ENCODE measurements at places on chromosomes 5 and 9.

- DNase-seq, result no peak
Observed at GRCh38 chr5:157993986-157994691, 135.2 kb upstream of the CLINT1 start.

- no peak for DNase-seq
Observed at GRCh38 chr5:140327589-140327988, 18.8 kb downstream of the HBEGF start.

DNA sequence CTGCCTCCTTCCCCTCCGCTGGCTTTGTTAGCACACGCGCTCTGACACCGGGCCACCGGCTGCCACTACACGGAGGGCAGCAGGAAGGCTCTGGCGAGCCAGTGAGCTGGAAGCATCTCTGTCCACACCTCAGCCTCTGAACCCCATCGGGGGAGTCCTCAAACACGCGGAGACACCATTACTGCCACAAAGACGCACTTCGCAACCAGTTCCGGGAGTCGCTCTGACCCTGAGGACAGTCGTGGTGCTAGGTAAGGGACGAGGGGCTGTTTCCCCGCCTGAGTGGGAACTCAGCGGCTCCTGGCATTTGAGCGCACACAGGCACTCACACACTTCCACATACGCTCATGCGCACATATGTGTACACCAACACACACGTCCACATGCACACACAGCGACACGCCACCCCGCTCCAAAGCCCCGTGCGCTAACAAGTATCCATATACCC, 160.0 kb downstream of the C9orf152 start:
- no peak for DNase-seq

- no peak for DNase-seq
Observed at GRCh38 chr9:4042991-4043390, 256.9 kb downstream of the GLIS3 start.

Measured in anterior cingulate cortex (tissue), 58 donors.